Activated naive CD8-positive, alpha-beta T cell treated with anti-CD3 and anti-CD28 coated beads, Interleukin-2, amount 50 U/mL, for 16 hours (primary cell): ENCODE measurements at places on chromosomes 3 and 15.

GRCh38 chr3:149381173-149382100, 4.0 kb upstream of the TM4SF1 start:
- no peak for DNase-seq

DNA sequence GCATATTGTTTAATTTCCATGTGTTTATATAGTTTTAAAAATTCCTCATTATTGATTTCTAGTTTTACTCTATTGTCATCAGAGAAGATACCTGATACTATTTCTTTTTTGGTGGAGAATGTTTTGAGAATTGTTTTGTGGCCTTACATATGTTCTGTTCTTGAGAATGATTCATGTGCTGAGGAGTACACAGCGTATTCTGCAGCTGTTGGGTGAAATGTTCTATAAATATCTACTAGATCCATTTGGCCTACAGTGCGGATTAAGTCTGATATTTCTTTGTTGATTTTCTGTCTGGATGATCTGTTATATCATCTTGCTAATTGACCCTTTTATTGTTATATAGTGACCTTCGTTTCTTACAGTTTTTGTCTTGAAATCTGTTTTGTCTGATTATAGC, 109.7 kb downstream of the UBE2E2 start:
- no peak for DNase-seq

DNA sequence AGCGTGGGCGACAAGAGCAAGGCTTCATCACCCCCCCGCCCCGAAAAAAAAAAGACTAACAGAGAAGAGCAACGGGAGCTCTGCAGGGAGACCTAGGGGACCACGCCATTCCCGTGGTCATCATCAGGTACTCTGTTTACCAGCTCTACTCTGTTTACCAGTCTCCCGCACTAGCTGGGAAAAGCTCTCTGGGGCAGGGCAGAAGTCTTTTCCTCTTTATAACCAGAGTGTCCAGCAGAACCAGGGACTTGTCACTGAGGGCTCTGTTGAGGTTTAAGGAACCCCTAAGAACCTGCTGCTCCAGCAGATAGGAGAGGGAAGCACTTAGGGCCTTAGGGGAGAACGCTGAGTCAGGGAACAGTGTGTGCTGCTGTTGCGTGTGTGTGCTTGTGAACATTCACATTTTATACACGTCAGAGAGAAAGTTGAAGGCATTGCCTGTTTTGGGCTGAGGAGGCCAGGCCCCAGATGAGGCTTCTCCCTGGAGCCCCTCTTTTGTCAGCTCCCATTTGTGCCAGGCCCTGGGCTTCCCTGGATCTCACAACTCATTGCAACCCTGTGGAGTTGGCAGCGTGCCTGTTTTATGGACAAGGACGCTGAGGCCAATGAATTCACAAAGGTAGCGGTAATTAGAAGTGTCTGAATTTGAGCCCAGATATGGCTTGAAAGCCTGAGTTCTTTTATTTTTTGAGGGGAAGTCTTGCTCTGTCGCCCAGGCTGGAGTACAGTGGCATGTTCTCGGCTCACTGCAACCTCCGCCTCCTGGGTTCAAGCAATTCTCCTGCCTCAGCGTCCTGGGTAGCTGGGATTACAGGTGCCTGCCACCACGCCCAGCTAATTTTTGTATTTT, 24.2 kb upstream of the ERICH6 start:
- no peak for DNase-seq

- DNase-seq, result no peak
Measured at GRCh38 chr3:121504618-121505017, 41.2 kb downstream of the POLQ start.
